Upper lobe of left lung (tissue), 6 donors: ENCODE measurements at places on chromosomes 1 and 21. TPM values are rescaled to one million over a fixed set of nuclear protein-coding genes. Genes with fewer than 3 reads are reported as not detected.

GRCh38 chr1:238489006-238489405 is 598.3 kb upstream of the ZP4 start:
- H3K27me3 ChIP-seq: no peaks in the 10 kb centered on the region
- H3K27ac ChIP-seq: no peak overlapping the region
- no peaks in the 10 kb centered on the region for H3K36me3 ChIP-seq
- DNase-seq: no peak
- no peak overlapping the region for H3K4me3 ChIP-seq

DNA sequence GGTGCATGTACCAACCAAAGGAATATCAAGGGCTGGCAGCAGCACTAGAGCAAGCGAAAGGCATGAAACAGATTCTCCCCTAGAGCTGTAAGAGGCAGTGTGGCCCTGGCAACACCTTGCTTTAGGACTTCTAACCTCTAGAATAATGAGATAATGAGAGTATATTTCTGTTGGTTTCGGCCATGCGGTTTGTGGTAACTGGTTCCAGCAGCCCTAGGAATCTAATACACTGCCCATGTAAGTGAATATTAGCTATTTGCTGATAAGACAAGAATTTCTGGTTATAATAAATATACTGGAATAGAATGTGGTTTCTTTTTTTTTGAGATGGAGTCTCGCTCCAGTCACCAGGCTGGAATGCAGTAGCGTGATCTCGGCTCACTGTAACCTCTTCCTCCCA is 199.4 kb downstream of the GABPA start:
- DNase-seq: no peak
- H3K27ac ChIP-seq: peak overlapping the region; percentile 60
- no peaks in the 10 kb centered on the region for H3K36me3 ChIP-seq

- no peak overlapping the region for H3K4me3 ChIP-seq
- no peaks in the 10 kb centered on the region for H3K36me3 ChIP-seq
- DNase-seq: no peak
- peaks cover 6% of the 10 kb centered on the region for H3K4me1 ChIP-seq
- H3K27me3 ChIP-seq: no peaks in the 10 kb centered on the region
Observed at GRCh38 chr1:34822202-34822601, 29.4 kb downstream of the GJA4 start.

GRCh38 chr1:119797606-119798005 is 13.7 kb downstream of the REG4 start:
- H3K27ac ChIP-seq: no peak overlapping the region
- H3K36me3 ChIP-seq: no peaks in the 10 kb centered on the region
- H3K4me1 ChIP-seq: no peaks in the 10 kb centered on the region
- H3K4me3 ChIP-seq: no peak overlapping the region
- no peak for DNase-seq

Gene PLD5
- total RNA-seq: 1.9 TPM

Gene OR2L3
- total RNA-seq: not detected

Gene CLCA1
- 0.11 TPM for total RNA-seq

DNA sequence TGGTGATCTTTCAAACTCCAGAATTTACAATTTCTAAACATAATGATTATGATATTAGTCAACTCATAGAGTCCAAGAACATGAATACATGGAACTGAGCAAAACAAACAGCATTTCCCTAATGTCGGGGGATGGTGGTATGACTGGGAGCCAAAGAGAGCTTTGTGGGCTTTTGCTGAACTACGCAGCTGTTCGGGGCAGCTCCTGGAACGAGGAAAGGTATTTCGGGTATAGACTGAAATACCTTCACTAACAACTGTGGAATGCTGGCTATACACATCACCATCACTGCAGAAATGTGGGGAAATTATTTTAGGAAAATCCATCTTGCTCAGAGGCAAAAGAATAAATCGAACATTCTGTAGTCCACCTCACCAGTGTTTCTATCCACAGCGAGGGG is 30.2 kb upstream of the VPS26C start:
- no peaks in the 10 kb centered on the region for H3K27me3 ChIP-seq
- H3K4me3 ChIP-seq: no peak overlapping the region
- H3K4me1 ChIP-seq: no peaks in the 10 kb centered on the region
- no peaks in the 10 kb centered on the region for H3K36me3 ChIP-seq

- no peaks in the 10 kb centered on the region for H3K27me3 ChIP-seq
- no peaks in the 10 kb centered on the region for H3K4me1 ChIP-seq
- no peaks in the 10 kb centered on the region for H3K36me3 ChIP-seq
- H3K27ac ChIP-seq: no peak overlapping the region
- H3K4me3 ChIP-seq: no peak overlapping the region
- DNase-seq: no peak
Observed at GRCh38 chr1:14786109-14786675, 187.7 kb downstream of the KAZN start.

Gene GJA4
- total RNA-seq: 19.9 TPM

- no peaks in the 10 kb centered on the region for H3K36me3 ChIP-seq
- no peaks in the 10 kb centered on the region for H3K27me3 ChIP-seq
- no peak overlapping the region for H3K4me3 ChIP-seq
- no peak overlapping the region for H3K27ac ChIP-seq
- H3K4me1 ChIP-seq: no peaks in the 10 kb centered on the region
Observed at GRCh38 chr1:69081668-69082067, 486.1 kb upstream of the LRRC7 start.

Gene GPR25
- 0.74 TPM for total RNA-seq

- no peaks in the 10 kb centered on the region for H3K4me1 ChIP-seq
- H3K4me3 ChIP-seq: no peak overlapping the region
- no peak overlapping the region for H3K27ac ChIP-seq
- no peak for DNase-seq
Observed at GRCh38 chr1:159248311-159248710, 43.6 kb downstream of the ACKR1 start.

GRCh38 chr1:84352298-84353106 is 45.8 kb upstream of the DNASE2B start:
- no peaks in the 10 kb centered on the region for H3K36me3 ChIP-seq
- no peak overlapping the region for H3K27ac ChIP-seq

Gene CHIA
- 2.6 TPM for total RNA-seq

Gene TRABD2B
- total RNA-seq: 1.0 TPM

GRCh38 chr1:231241750-231242149 is 738 bp downstream of the GNPAT start:
- DNase-seq: peak; percentile 31
- peak overlapping the region; percentile 82 for H3K27ac ChIP-seq
- no peaks in the 10 kb centered on the region for H3K36me3 ChIP-seq
- peaks cover 26% of the 10 kb centered on the region for H3K4me1 ChIP-seq
- no peaks in the 10 kb centered on the region for H3K27me3 ChIP-seq

DNA sequence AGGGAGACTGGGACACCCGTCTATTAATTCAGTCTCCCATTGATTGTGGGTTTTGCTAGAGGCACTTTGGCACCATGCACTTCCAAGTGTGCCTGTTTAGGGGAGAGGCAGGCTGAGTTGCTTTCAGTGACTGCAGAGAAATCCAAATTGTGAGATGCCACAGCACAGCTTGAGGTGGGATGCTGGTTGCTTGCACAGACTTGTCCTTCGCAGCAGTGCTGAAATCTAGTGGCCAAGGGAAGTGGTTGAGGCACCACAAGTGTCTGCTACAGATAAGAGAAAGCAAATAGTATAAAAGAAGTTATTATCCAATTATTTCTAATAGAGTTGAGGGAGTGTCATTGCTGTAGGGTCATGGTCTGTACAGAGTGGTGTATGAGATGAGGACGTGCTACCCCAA is 40.0 kb upstream of the APP start:
- no peak overlapping the region for H3K27ac ChIP-seq
- no peak overlapping the region for H3K4me3 ChIP-seq
- no peaks in the 10 kb centered on the region for H3K36me3 ChIP-seq

DNA sequence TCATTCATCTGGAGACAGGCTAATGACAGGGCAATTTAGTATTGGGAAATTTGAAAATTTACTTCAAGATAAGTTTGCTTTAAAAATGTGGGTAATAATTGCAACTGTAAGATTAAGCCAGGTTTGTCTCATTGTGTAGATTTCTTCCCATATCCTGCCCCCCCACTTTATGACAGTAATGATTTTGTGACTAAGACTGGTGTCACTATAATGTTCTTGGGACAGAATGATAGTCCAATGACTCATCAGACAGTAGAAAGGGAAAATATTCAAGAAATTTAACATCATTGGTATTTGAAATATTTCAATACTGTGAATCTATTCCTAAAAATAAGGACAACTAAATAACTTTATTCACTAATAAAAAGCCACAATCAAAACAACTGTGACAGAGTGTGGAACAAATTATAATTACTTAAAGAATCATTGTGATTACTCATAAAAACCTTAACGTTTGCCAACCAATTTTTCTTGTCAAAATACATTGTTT is 36.7 kb downstream of the FH start:
- H3K27me3 ChIP-seq: no peaks in the 10 kb centered on the region
- no peaks in the 10 kb centered on the region for H3K36me3 ChIP-seq
- H3K4me3 ChIP-seq: no peak overlapping the region
- H3K27ac ChIP-seq: no peak overlapping the region

GRCh38 chr1:24257373-24257772 is 61.8 kb upstream of the GRHL3 start:
- H3K4me1 ChIP-seq: no peaks in the 10 kb centered on the region
- DNase-seq: no peak
- H3K27ac ChIP-seq: no peak overlapping the region

GRCh38 chr1:44413740-44414139 is 8.7 kb downstream of the RNF220 start:
- no peak for DNase-seq
- no peak overlapping the region for H3K4me3 ChIP-seq
- H3K27ac ChIP-seq: no peak overlapping the region
- H3K4me1 ChIP-seq: peaks cover 20% of the 10 kb centered on the region

DNA sequence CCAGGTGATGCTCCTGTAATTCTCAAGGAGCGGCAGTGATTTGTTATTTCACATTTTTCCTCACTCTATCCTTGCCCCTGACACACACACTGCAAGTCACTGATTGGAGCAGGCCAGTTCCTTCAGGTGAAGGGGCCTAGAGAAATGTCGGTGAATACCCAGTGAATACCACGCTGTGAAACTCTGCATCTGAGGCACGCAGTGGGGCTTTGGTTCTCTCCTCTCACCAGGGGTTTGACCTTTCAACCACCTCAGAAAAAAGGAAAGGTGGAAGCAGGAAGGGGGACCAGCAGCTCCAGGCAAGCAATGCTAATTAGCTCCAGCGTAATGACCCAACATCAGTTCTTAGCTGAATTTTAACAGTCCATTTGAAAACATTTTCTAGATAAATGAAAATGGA is 532 bp upstream of the FAM177B start:
- no peaks in the 10 kb centered on the region for H3K27me3 ChIP-seq
- no peak overlapping the region for H3K27ac ChIP-seq
- peaks cover 40% of the 10 kb centered on the region for H3K36me3 ChIP-seq
- no peak overlapping the region for H3K4me3 ChIP-seq
- H3K4me1 ChIP-seq: no peaks in the 10 kb centered on the region

Gene TNN
- total RNA-seq: 0.17 TPM

- no peak overlapping the region for H3K27ac ChIP-seq
- no peaks in the 10 kb centered on the region for H3K36me3 ChIP-seq
- no peaks in the 10 kb centered on the region for H3K4me1 ChIP-seq
- DNase-seq: no peak
Observed at GRCh38 chr1:7896994-7897393, 43.6 kb downstream of the TNFRSF9 start.

DNA sequence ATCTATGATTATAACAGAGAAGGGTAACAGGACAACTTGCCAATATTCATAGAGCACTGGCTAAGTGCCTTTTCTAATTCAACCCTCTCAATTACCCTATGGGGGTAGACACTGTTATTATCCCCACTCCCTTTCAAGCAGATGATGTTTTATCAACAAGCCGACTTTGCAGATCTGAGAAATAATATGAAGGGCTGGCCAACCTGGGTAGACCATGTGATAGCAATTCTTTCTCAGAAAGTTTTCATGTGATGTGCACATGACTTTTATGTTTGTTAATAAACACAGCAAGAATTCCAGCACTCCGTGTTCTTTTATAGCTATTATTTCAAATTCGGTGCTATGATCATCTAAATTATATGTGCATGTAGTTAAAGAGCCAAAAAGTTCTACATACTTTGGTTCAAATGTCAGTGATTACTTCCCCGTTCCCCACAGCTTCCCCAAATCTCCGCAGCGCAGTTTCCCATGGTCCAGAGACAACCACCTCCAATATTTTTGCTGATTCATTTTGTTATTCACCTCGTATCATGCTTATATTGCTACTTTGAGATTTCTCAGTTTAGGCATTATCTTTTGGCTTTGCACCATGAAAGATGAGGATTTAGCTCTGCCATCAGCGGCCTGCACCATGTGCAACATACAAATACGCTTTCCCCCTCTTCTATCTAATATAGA is 96.7 kb upstream of the GADD45A start:
- H3K27me3 ChIP-seq: no peaks in the 10 kb centered on the region
- no peaks in the 10 kb centered on the region for H3K36me3 ChIP-seq
- DNase-seq: no peak
- no peak overlapping the region for H3K27ac ChIP-seq
- no peak overlapping the region for H3K4me3 ChIP-seq

Gene OLIG2
- not detected for total RNA-seq

DNA sequence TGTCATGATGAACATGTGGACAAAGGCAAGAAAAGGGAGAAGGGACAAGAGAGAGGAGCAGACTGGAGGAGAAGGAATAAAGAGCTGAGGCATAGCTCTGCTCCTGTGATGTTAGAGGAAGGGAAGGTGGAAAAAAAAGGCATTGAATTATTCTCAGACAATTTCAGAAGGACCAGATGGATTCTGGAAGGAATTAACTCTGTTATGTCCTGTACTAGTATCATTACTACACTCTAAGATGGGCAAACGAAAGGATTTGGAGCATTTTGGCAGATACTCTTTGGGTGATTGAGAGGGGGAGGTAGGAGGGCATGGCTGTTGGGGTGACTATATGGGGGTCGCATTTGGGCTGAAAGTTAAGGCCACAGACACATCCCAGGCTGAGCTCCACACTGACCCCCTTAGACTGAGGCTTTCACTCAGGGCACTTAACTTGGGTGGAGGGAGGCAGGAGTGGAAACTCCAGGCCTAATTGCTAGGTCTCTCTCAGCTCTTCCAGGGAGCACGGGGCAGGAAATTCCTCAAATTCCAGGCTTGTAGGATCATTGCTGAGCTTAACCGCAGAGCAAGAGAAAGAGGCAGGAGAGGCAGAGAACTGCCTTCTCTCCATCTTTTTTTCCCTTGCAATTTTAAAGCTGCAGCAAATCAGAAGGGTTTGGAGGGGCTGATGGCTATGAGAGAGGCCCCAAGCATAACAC is 25.9 kb downstream of the KIRREL1 start:
- no peak overlapping the region for H3K4me3 ChIP-seq
- H3K36me3 ChIP-seq: no peaks in the 10 kb centered on the region
- DNase-seq: peak; percentile 63
- no peaks in the 10 kb centered on the region for H3K27me3 ChIP-seq
- peak overlapping the region; percentile 76 for H3K27ac ChIP-seq

- no peaks in the 10 kb centered on the region for H3K27me3 ChIP-seq
- no peak for DNase-seq
- H3K4me1 ChIP-seq: peaks cover 15% of the 10 kb centered on the region
- no peak overlapping the region for H3K4me3 ChIP-seq
Observed at GRCh38 chr1:204441558-204441957, 29.9 kb upstream of the PPP1R15B start.

Gene TMEM51
- total RNA-seq: 6.3 TPM

- H3K4me3 ChIP-seq: no peak overlapping the region
- peaks cover 20% of the 10 kb centered on the region for H3K36me3 ChIP-seq
- peaks cover 10% of the 10 kb centered on the region for H3K4me1 ChIP-seq
- peak overlapping the region; percentile 72 for H3K27ac ChIP-seq
Observed at GRCh38 chr1:160346958-160347357, 3.8 kb downstream of the NCSTN start.
